ENCODE measurements at places on chromosomes 2 and 18.

DNA sequence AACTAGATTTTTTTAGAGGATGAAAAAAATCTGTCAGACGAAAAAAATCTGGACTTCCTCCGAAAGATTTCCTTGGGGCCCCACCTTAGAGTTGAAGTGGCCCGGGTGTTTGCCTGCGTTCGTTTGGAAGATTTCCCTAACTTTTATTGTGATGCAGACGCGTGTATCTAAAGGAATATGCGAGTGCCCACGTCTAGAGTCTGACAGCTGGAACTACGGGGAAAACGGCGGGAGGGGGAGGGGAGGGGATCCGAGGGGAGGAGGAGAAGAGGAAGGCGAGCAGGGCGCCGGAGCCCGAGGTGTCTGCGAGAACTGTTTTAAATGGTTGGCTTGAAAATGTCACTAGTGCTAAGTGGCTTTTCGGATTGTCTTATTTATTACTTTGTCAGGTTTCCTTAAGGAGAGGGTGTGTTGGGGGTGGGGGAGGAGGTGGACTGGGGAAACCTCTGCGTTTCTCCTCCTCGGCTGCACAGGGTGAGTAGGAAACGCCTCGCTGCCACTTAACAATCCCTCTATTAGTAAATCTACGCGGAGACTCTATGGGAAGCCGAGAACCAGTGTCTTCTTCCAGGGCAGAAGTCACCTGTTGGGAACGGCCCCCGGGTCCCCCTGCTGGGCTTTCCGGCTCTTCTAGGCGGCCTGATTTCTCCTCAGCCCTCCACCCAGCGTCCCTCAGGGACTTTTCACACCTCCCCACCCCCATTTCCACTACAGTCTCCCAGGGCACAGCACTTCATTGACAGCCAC, 2.4 kb upstream of the SP9 start:
- no peak for DNase-seq

GRCh38 chr2:170477630-170478029, 237.5 kb upstream of the SP5 start:
- no peak for DNase-seq

DNA sequence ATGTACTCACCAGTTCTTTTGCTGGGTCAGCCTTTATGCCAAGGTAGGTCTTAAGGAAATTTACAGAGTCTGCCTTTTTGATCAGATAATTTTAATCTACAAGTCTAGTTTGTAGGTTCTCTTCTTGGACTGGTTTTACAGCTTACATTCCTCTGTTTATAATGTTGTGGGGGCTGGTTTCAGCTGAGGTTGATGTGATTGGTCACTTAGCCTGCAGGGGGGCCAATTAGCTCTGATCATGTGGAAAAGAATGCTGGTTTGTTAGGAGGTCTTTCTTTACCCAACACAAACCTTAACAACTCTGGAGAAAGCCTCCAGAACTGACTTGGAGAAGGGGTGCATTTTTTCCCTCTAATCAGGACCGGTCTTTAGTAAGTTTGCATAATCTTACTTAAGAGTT, at the start of gene KCNJ13:
TSS of gene KCNJ13 (minus strand) at position 131 of the 400 bp plus-strand sequence. CDS start 5,203 bp downstream, outside the sequence.
- DNase-seq, result no peak

- DNase-seq, result no peak
Measured at GRCh38 chr2:55371376-55371775, 48.3 kb downstream of the CCDC88A start.

GRCh38 chr2:237515621-237516275, 28.7 kb downstream of the MLPH start:
- no peak for DNase-seq

DNA sequence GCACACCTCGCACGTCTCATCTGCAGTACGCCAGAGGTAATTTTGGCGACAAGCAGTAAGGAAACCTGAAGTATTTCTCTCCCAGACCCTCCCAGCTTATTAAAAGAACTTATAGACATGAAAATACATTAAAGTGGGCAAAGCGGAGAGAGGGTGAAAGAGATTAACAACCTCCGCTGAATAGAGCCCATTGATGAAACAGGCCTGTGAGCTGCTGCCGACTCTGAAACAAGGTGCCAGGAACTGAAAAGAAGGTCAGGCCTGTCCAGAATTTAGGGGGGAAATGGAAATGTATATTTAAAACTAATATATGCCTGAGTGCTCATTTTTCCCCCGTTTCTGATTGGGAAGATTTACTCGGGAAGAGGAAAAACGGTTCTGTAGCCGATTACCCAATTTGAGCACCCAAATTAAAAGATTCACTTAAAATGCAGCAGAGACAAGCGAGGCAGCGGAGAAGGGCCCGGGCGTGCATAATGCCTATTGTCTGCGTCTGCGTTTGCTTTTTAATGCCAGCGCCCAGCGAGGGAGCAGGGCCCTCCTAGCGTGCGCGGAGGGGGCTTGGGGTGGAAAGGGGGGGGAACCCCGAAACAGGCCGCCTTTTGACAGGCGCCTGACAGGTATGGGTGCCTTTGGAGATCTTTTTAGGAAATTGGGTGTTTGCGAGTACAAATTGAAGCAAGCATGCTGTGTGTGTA, 316.2 kb downstream of the GBX2 start:
- no peak for DNase-seq

GRCh38 chr2:290090-290722, 2.3 kb upstream of the ALKAL2 start:
- DNase-seq, result peak; percentile 22

- no peak for DNase-seq
Measured at GRCh38 chr18:12043811-12044210, 49.8 kb upstream of the ANKRD62 start.

GRCh38 chr2:170971071-170971470, 42.0 kb downstream of the GORASP2 start:
- DNase-seq, result no peak

DNA sequence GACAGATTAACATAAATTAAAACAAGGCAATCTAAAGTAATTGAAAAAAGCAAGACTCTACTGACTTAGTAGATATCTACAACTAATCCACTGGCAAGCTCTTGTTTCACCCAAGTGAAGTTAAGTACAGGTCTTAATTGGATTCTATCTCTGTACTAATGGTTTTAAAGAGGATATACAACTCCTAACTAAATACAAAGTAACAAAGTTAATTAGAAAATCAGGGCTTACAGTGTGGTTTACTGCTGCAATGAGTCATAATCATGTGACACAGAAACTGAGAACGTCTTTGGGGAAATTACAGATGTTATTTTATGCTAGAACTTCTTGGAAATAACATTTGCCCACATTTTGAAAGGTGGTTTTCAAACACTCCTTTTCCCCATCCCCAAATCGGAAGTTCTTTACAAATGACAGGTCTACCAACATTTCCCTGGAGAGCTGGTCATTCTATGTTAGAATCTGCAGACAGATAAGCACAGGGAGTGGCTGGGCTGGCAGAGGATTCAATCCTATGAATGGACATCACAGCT, 245.3 kb downstream of the STK39 start:
- no peak for DNase-seq
